NCI-H2081 (cell line): ENCODE measurements at places on chromosomes 6 and 20.

- no peak for DNase-seq
These were observed 5.2 kb downstream of the DNAH8 start for GRCh38 chr6:38720295-38720694.

DNA sequence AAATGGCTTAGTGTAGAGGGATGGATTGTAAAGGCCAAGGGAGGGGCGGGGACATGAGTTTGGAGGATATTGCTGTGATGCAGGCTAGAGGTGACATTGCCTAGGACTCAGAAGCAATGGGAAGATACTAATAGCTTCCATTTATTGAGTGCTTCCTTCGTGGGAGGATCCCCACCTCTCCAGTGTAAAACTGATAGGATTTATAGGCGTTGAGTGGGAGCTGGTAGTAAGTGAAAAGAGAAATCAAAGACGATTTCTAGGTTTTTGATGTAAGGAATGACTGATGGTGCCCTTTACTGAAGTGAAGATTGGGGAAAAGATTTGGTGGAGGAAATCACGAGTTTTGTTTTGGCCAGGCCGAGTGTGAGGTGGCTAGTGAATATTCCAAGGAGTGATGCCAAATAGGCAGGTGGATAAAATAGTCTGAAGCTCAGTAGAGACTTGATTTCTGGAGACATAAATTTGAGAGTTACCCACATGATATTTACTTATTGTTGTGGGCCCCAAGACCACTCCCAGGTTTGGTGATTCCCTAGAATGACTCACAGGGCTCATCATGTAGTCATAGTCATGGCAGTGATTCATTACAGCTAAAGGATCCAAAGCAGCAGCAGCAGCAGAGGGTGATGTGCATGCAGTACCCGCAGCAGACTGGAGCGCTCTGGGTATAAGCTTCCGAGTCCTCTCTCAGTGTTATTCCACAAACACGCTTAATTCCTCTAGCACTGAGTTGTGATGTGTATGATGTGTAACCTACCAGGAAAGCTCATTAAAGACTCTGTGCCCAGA is 10.2 kb downstream of the RPRD1B start:
- no peak for DNase-seq

- no peak for DNase-seq
These were observed 2.0 kb upstream of the FKBPL start for GRCh38 chr6:32132110-32132509.

GRCh38 chr20:4065391-4065844 is 50.1 kb upstream of the RNF24 start:
- DNase-seq = no peak

DNA sequence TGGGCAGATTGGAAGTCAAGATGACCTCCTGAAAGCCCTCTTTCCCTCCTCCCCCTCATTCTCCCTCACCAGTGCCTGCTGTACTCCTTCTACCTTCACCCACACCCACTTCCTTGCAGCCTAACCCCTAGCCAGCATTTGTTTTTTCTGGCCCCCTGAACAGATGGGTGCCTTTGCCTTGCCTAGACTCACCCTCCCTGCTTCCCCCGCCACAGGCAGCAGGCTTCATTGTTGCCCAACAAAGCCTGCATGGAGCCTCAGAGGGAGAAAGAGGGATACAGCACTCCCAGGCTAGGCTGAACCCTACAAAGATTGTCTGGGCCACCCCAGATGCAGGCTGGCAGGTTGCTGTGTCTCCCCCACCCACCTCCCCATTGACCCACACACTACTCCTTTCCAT is 2.7 kb downstream of the MOCS1 start:
- DNase-seq = no peak

GRCh38 chr6:74973591-74973990 is 232.3 kb downstream of the COL12A1 start:
- no peak for DNase-seq

- DNase-seq = no peak
These were observed 247.8 kb upstream of the ZFP64 start for GRCh38 chr20:52439375-52439774.

- DNase-seq = no peak
These were observed 104.4 kb downstream of the SMOC2 start for GRCh38 chr6:168545428-168545827.

DNA sequence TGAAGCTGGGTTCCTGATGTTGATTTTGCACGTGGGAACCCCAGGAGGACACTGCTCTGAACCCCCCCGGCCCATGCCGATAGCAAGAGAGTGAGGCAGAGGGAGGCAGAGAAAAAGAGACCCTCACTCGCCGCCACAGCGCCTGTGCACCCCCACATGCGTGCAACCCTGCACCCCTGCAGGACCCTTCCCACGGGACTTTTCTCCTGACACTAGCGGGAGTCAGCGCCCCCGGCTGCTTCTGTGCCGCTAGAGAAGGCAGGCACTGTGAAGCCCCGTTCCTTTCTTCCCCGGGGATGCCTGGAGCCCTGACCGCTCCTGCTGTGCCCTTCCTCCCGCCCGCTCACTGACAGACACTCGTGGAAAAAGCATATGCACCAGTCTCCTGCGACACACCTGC is 67.4 kb downstream of the GMPR start:
- DNase-seq = no peak

- DNase-seq = no peak
These were observed 76.8 kb upstream of the PIM1 start for GRCh38 chr6:37092923-37093727.

DNA sequence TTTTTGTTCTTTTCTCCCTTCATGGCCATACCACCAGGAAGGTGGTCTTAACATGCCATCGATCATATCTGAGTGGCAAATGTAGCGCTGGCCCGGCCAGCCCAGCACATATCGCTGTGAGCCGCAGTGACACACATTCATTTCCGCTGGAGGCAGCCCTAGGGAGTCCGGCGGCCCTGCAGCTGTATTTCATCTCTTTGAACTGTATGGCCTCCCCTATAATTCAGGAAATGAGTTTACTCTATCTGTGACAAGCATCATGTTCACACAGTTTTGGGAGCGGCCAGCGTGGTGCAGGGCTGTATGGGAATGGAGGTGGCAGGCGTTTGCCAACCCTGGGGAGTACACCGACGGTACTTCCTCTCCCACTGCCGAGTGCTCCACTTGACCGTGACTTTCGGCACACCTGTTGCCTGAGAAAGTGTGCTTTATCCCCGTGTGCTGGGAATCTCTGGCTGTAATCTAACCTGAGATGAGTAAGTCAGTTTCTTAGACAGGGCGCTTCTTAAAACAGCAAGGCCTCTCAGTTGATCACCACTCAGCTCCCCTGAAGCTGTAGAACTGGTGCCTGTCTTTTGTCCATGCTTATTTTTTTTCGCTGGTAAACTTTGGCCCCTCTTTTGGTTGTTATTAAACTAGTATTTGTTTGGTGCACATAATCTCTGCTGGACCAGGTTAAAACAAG is 257.1 kb upstream of the TAB2 start:
- DNase-seq = no peak

GRCh38 chr6:36110863-36111262 is 19.4 kb upstream of the MAPK13 start:
- DNase-seq = no peak

- no peak for DNase-seq
These were observed 121.9 kb downstream of the SIM1 start for GRCh38 chr6:100342830-100343229.

- DNase-seq = no peak
These were observed 22.9 kb downstream of the FKBP1A start for GRCh38 chr20:1369970-1370369.

- no peak for DNase-seq
These were observed 172.2 kb downstream of the TFAP2B start for GRCh38 chr6:50990750-50991446.

GRCh38 chr6:44131892-44132291 is 4.5 kb downstream of the TMEM63B start:
- DNase-seq = peak; percentile 44

GRCh38 chr6:161135695-161136591 is 137.9 kb downstream of the AGPAT4 start:
- no peak for DNase-seq
